ENCODE measurements at places on chromosomes 7 and 10.

- no peak for DNase-seq
Measured at GRCh38 chr10:132077091-132077490, 11.3 kb downstream of the JAKMIP3 start.

DNA sequence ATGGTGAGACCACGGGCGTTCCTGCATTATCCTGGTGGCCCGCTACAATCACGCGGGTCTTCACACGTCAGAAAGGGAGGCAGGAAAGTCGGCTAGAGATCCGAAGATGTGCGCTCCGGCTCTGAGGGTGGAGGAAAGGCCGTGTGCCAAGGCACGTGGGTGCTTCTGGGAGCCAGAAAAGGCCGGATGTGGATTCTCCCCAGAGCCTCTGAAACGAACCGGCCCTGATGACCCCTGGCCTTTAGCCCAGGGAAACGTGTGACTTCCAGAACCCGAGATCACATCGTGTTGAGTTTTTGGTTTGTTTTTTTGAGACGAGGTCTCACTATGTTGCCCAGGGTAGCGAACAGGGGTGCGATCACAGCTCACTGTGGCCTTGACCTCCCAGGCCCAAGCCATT lies 244.2 kb downstream of the ELFN1 start:
- no peak for DNase-seq

DNA sequence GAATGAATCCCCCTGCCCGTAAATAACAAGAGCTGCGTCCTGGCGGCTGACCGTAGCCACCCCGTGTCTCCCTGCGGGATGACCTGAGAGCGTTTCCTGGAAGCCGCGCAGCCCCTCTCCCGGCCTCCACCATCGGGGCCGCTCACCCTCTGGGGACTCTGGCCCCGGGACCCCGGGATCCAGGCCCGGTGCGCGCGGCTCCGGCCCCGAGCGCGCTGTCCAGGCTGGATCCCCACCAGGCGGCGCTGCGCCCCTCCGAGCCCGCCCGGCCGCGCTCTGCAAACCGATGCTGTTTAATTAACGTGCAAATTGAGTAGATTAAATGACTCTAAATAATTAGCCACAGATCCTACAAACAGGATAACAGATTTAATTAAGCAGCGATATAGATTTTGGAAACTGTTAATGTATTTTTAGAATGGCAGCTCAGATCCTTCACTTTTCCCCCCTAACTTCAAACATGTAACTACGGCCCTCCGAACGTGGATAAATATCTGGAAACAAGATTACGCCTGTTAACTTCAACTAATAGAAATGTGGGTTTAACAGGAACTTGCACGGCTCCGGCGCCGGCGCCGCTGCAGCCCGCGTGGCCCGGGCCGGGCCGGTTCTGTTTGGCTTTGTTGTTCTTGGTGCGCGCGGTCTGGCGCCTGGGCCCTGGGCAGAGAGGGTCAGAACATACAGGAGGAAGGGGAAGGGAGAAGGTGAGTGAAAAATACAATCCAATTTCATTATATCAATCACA lies 7.1 kb upstream of the UNCX start:
- DNase-seq = peak; percentile 76

- DNase-seq = no peak
Measured at GRCh38 chr10:25068152-25069058, 52.0 kb downstream of the THNSL1 start.

GRCh38 chr10:34113504-34114225 lies 701.4 kb downstream of the PARD3 start:
- no peak for DNase-seq

- peak; percentile 67 for DNase-seq
Measured at GRCh38 chr7:127251465-127252376, 1.0 kb downstream of the GRM8 start.

- no peak for DNase-seq
Measured at GRCh38 chr7:4151926-4152549, 530.1 kb upstream of the FOXK1 start.

DNA sequence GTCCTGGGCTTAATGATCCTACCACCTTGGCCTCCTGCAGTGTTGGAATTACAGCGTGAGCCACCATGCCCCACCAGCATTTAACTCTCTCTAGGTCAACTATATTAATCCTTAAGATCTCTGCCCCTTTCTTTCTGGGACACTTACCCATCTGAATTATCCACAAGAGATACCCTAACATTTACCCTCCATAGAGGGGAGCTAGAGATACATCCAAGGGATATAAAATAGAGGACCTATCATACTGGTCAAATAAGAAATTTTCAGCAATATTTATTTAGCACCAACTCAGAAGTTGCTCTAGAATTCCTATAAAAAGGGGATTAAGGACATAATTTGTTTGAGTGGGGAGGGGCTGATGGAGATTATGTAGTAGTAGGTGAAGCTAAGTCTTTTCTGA lies 96.5 kb downstream of the OTUD1 start:
- no peak for DNase-seq
